ENCODE measurements at places on chromosomes 16 and 17.

GRCh38 chr16:49348408-49349176 is 25.0 kb upstream of the C16orf78 start:
- DNase-seq = no peak

GRCh38 chr16:62516001-62516400 is 479.8 kb upstream of the CDH8 start:
- DNase-seq = no peak

DNA sequence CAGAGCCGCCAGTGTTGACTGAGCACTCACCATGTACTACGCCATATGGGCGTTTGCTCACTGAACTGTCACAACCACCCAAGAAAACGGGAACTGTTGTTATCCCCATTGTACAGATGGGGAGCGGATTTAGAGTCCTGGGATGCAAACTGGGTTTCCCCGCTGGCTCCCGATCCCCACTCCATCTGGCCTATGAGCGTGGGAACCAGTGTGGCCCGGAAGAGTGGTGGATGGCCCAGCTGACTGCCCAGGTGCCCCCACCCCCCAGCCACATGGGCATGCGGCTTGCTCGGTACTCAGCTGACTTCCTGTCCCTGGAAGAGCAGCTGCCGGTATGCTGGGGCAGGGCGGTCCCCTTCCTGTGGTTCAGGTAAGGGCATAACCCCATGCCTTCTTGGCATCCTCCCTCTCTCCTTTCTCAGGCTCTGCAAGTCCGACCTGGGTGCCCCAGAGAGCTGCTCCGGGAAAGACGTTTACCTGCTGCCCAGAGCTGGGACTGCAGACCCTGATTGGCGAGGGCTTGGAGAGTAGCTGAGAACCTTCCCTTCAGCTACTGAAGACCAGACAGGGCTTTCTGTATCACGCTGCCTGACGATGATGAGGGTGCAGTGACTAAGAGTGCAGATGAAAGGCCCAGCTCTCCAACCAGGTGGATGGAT is 16.2 kb downstream of the SOCS3 start:
- peak; percentile 62 for DNase-seq

- no peak for DNase-seq
These were observed 97.2 kb downstream of the ZNF18 start for GRCh38 chr17:11900041-11900476.

- DNase-seq = no peak
These were observed 81.9 kb downstream of the TUBD1 start for GRCh38 chr17:59810894-59811153.

DNA sequence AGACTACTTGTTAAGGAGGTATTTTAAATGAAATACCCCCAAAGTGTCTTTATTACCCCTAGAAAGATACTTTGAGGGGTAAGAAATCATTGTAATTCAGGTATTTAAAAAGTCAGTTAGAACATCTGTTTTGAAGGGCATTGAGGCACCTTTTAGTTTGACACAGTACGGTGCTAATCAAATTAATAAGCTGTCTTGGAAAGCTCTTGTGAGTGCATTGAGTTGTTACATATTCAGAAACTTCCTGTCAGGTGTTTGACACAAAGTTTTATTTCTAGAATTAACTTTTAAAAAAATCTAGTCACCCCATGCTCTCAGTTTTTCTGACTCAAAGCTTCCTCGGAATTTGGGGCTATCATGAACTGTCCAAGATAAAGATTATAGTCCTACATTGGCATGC is 4.6 kb downstream of the RBBP6 start:
- no peak for DNase-seq

DNA sequence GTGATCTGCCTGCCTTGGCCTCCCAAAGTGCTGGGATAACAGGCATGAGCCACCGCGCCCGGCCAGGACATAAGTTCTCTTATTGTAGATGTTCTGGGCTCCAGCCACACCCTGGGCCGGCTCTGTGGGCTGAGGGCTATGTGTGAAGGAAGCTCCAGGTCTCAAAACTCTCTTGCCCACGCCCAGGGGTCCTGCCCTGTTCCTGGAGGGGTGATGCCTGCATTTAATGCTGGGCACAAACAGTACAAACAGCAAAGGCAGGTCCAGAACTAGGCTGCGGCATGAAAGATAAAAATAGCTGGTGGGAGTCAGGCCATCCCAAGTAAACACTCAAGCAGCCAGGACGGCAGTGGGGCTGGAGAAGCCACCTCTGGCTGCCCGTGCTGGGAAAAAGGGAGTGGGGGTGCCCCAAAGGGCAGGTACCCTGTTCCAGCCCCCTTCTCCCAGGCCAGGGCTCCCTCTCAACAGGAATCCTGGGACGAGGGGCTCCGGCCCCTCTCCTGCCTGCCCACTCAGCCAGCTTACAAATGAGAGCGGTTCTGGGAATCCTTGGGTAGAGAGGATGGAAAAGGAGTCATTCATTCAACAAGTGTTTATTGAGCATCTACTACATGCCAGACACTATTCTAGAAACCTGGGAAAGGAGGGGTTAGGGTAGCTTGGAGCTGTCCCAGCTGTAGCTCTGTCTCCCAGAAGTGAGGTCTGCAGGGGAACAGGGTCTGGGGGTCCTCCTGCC is 4.6 kb downstream of the TRIM47 start:
- DNase-seq = no peak

DNA sequence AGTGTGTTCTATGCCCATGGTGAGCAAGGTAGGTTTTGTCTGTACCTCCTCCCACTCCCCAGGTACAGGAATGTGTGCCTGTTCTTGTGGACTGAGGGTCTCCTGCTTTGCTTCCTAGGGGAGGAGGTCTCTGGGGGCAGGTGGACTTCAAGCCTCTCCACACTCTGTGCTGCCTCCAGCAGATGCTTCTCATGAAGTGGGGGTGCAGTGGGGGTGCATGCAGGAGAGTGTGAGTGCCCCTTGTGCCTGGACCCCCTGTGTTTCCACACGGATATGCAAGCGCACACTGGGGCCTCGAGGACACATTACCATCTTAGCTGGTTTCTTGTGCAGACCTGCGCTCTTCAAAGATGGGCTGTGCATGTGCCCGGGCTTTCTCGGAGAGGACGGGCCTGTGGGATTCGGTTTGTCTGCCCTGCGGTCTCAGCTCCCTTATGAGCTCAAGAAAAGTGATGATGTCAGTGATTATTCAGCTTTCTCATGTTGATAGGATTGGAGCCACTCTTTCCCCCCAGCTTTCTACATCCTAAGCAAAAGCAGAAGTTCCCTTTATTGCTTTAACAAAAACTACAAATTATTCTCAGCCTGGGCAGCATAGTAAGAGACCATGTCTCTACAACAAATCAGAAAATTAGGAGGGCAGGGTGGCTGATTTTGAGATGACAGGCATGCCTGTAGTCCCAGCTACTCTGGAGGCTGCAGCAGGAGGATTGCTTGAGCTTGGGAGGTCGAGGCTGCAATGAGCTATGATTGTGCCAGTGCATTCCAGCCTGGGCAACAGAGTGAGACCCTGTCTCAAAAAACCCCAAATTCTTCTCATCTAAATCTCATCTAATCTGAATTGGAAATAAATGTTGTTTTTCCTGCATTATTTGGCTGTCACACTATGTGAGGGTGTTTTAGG is 86.8 kb downstream of the RPTOR start:
- no peak for DNase-seq

DNA sequence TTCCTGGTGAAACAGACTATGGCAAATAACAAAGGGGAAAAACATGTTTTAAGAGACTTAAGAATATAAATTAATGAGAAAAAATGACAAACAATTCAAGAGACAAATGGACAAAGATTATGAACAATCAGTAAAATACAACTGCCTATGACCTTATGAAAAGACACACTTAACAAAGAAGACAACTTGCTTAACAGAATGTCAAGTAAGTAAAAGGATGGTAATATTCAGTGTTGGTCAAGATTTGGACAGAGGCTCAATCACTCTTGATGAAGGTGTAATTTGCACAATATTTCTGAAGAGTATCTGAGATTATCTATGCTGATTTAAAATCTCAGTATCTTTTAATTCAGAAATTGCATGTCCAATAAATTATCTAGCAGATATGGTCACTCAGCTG is 34.4 kb downstream of the CREBBP start:
- DNase-seq = no peak

- DNase-seq = no peak
These were observed 3.9 kb downstream of the PLEKHG4 start for GRCh38 chr16:67283039-67283825.

- DNase-seq = no peak
These were observed 6.6 kb downstream of the ZDHHC7 start for GRCh38 chr16:85004587-85005205.

GRCh38 chr17:50745631-50746030 is 21.7 kb downstream of the ANKRD40CL start:
- DNase-seq = no peak

- no peak for DNase-seq
These were observed 6.7 kb downstream of the BAHCC1 start for GRCh38 chr17:81401723-81402529.

- no peak for DNase-seq
These were observed 28.6 kb upstream of the GPRC5B start for GRCh38 chr16:19913340-19913645.

- no peak for DNase-seq
These were observed at the start of gene ZNF768 for GRCh38 chr16:30526137-30526822. Gene ZNF768, minus strand, starts transcription at chr16:30526566. Its CDS starts 153 bp downstream, at chr16:30526413.

DNA sequence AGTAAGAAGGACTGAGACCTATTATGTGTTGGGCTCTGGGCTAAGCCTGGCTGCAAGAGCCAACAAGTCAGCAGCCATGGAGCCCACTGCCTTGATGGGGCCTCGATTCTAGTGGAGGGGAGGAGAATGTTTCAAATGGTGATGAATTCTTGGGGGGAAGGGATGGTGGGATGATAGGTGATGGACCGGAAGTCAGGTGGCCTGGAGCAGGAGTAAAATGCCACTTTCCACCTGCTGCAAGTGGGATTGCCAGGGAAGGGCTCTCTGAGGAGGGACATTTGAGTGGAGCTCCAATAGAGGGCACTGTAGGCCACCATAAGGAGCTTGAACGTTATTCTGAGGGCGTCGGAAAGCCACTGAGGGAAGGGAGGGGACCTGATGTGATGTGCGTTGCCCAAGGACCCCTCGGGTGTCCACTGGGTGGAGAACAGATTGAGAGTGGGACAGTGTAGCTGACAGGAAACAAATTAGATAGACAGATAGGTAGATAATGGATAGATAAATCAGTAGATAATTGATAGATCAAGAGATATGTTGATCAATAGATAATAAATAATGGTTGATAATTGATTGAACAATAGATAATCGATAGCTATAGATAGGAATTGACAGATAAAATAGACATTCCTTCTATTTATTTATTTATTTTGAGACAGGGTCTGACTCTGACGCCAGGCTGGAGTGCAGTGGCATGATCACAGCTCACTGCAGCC is 18.2 kb upstream of the NXPH3 start:
- no peak for DNase-seq

GRCh38 chr17:75468779-75469373 is 12.4 kb downstream of the TMEM94 start:
- no peak for DNase-seq

GRCh38 chr17:38579934-38580333 is 25.8 kb downstream of the SRCIN1 start:
- peak; percentile 40 for DNase-seq

DNA sequence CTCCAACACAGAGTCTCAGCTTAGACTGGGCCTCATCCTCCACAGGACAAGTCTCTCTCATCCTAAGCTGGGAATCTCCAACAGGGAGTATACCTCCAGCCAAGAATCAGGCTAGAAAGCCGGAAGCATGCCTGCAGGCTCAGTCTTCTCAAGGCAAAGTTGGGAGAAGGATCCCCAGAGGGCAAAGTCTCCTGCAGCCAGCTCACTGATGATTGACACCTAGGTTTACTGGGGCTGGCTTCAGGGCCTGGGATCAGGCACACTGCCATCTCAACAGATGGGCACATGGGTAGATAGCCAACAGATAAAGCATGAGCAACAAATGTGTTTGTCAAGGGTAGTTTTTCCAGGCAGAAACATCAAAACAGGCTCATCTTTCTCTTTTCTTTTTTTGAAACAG is 56.1 kb upstream of the TOX3 start:
- no peak for DNase-seq

GRCh38 chr17:21293831-21294210 is 9.3 kb downstream of the MAP2K3 start:
- no peak for DNase-seq

DNA sequence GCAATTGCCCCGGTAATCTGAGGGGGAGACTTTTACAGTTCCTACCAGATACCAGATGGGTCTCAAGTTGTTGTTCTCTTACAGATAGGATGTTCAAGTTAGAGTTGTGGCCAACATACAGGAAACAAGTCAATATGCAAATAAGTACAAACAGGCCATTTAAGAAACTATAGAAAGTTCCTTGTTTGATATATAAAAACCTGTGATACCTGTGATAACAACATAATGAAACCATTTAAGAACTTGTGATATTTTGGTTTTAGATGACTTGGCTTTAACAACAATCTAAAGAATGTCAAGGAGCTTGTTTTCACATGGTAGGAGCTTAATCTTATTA is 16.8 kb downstream of the CDR2 start:
- DNase-seq = no peak

DNA sequence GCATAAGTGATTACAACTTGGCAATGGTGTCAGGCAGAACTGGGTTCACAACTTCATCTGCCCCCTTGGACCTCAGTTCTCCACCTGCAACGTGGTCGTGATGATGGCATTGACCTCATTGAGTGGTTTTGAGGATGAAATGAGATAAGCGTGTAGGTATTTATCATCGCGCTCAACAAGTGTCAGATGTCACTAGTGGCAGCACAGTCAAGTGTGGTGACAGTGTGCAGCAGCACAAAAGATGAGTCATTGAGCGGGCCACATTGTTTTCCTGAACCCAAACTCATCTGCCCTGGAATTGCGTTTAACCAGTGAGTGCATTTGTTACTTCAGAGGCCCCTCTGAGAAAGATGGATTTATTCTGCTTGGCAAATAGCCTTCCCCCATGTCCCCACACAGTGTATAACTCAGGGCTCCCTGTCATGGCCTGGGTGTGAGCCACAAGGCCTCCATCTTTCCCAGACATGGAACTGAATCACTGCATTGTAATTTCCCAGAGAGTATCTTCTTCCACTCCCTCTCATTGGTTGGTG is 20.9 kb downstream of the IRX3 start:
- no peak for DNase-seq

DNA sequence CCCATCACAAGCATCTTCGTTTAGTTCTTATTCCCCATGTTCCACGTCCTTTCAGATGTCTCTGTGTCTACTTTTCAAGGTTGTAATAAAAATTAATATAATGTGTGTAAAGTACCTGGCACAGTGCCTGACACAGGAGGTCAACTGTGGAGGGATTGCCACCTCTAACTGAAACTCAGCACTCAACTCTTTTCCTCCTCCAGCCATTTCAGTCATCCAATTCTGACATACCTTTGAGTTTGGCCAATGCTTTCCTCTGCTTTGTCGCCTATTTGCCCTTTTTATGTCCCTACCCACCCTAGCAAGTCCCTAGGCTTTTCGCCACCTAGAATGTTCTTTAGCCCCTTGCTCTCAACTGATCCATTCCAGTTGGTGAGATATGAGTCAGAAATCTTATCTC is 1.6 kb downstream of the UBE2Z start:
- DNase-seq = no peak

- DNase-seq = no peak
These were observed 40.1 kb downstream of the NDEL1 start for GRCh38 chr17:8475781-8476180.

- DNase-seq = no peak
These were observed 643.5 kb downstream of the CDH11 start for GRCh38 chr16:64478252-64478906.
